Endothelial cell of umbilical vein (primary cell): ENCODE measurements at places on chromosomes 3 and 15. TPM values are rescaled to one million over a fixed set of nuclear protein-coding genes. Genes with fewer than 3 reads are reported as not detected.

DNA sequence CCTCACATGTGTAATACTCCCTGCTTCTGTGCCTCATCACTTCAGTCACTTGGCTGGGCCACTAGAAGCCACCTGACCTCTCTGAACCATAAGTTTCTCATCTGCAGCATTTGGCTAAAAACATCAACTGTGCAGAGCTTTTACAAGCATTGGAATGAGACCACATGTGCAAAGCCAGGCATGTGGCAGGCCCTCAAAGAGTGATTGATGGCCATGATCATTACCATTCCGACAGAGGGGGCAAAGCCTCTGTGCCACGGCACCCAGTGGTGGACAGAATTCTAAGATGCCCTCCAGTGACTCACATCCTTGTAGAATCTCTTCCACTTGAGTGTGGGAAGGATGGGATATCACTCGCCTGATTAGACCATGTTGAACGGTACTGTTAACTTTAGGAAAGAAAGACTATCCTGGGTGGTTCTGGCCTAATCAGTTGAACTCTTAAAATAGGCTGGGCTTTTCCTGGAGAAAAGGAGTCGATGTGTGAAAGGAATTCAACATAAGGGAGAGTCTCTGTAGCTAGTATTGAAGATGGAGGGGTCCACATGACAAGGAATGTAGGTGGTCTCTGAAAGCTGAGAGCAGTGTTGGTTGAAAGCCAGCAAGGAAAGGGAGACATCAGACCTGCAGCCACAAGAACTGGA lies 13.5 kb downstream of the CDCP1 start:
- DNase-seq, result no peak

MKRN3 gene
- total RNA-seq, result 0.18 TPM in 2 replicates

DNA sequence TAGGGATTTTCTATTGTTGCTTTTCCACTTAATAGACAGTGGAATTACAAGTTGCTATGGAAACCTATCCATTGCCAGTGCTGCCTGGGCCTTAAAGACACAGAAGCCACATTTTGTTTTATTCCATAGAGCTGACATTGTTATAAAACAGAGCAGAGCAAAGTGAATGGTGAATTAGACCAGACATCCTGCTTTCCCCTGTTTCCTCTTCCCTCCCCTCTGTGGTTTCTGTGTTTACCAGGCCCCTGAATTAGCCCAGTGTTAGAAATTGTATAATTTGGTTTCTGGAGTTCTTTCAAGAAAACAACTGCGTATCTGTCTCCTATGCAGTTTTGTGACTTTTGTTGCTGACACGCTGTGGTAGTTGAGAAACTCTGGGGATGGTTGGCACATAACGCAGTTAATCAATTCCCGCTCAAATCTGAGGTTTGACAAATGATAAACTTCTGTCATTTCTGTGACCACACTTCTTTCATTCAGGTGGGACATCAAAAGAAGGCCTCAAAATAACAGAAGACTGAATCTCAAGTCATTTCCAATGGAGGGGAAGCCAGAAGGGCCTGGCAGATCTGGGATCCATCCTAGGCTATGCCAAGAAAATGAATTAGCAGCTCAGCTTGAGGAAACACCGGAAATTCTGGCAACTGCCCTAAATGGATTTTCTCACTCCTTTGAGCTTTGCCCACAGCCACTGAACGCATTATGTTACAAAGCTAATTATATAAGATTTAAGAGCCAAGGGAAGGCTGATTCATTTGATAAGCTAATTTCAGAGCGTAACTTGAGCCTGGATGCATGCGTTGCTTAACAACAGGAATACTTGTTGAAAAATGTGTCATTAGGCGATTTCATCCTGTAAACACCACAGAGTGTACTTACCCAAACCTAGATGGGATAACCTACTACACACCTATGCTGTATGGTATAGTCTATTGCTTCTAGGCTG lies 46.9 kb downstream of the NR1D2 start:
- DNase-seq, result peak; percentile 98

- DNase-seq, result peak; percentile 50
Measured at GRCh38 chr15:65286069-65286703, 497 bp downstream of the PARP16 start.

DNA sequence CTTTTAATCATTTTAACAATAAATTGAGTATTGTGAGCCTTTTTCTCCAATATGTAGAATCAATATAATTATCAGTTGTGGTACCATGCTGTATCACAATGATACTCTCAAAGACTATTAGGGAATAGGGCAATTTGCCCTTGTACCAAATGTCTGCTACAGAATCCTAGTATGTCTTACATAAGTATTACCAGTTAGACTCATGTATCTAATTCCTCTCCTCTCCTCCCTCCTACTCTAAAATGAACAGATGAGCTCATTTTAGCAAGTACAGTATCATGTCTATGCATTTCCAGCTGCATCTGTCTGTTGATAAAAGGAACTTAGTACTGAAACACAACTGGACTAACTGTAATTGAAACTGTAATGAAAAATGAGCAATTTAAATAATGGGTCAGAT lies 124.3 kb upstream of the ATP11B start:
- no peak for DNase-seq

KNL1 gene
- total RNA-seq, result 31.8 and 33.8 TPM in 2 replicates

GRCh38 chr3:42651248-42652091 lies 2.0 kb upstream of the ZBTB47 start:
- DNase-seq, result no peak

DNA sequence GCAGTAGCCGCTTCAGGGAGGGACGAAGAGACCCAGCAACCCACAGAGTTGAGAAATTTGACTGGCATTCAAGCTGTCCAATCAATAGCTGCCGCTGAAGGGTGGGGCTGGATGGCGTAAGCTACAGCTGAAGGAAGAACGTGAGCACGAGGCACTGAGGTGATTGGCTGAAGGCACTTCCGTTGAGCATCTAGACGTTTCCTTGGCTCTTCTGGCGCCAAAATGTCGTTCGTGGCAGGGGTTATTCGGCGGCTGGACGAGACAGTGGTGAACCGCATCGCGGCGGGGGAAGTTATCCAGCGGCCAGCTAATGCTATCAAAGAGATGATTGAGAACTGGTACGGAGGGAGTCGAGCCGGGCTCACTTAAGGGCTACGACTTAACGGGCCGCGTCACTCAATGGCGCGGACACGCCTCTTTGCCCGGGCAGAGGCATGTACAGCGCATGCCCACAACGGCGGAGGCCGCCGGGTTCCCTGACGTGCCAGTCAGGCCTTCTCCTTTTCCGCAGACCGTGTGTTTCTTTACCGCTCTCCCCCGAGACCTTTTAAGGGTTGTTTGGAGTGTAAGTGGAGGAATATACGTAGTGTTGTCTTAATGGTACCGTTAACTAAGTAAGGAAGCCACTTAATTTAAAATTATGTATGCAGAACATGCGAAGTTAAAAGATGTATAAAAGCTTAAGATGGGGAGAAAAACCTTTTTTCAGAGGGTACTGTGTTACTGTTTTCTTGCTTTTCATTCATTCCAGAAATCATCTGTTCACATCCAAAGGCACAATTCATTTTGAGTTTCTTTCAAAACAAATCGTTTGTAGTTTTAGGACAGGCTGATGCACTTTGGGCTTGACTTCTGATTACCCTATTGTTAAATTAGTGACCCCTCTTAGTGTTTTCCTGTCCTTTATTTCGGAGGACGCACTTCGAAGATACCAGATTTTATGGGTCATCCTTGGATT lies at the start of gene MLH1:
Gene MLH1 (plus strand): TSS at position 193 of the 958 bp plus-strand sequence. CDS start 30 bp downstream, at position 223.
- DNase-seq, result peak; percentile 100

PLCL2 gene
- total RNA-seq, result 9.6 and 10.7 TPM in 2 replicates

CPNE9 gene
- not detected in 2 replicates for total RNA-seq

- peak; percentile 30 for DNase-seq
Measured at GRCh38 chr15:25416693-25417092, 22.1 kb downstream of the UBE3A start.

DLL4 gene
- total RNA-seq, result 55.2 and 75.8 TPM in 2 replicates

RYR3 gene
- not detected in 2 replicates for total RNA-seq

DNA sequence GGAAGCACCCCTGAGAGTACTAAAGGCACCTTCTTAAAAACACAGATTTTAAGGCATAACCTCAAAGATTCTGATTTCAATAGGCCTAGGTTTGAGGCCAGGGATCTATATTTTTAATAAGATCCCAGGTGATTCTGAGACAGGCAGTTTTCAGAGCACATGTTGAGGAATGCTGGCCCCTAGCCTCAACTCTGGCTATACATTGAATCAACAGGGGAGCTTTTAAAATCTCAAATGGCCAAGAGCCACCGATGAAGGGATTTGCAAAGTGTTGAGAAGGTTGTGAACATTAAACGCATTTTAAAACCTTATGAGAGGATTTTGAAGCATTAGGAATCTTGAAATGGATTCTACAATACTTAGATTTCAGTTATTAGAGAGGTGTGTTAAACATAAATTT lies 268.8 kb upstream of the ARHGEF26 start:
- no peak for DNase-seq

AGBL1 gene
- total RNA-seq, result not detected in 2 replicates

DNA sequence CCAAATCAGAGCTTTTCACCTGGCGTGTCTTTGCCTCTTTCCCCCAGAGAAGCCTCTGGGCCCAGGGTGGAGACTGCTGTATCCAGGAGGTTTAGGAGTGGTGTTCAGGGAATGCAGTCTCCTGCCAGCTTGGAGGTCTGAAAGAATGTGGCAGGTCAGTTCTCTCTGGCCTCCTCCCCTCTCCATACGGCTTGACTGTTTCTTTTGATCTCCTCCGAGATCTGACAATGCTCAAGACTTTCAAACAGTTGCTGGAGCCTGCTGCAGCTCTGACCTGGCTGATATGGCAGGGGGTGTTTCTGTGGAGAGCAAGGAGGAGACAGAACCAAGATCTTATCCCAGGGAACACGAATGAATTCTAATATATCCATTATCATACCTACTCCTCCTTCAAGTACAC lies 24.7 kb upstream of the TM4SF4 start:
- DNase-seq, result no peak

- no peak for DNase-seq
Measured at GRCh38 chr3:55742022-55742831, 255.1 kb upstream of the WNT5A start.

GRCh38 chr3:147816752-147817151 lies 407.6 kb downstream of the ZIC1 start:
- DNase-seq, result peak; percentile 91

DNA sequence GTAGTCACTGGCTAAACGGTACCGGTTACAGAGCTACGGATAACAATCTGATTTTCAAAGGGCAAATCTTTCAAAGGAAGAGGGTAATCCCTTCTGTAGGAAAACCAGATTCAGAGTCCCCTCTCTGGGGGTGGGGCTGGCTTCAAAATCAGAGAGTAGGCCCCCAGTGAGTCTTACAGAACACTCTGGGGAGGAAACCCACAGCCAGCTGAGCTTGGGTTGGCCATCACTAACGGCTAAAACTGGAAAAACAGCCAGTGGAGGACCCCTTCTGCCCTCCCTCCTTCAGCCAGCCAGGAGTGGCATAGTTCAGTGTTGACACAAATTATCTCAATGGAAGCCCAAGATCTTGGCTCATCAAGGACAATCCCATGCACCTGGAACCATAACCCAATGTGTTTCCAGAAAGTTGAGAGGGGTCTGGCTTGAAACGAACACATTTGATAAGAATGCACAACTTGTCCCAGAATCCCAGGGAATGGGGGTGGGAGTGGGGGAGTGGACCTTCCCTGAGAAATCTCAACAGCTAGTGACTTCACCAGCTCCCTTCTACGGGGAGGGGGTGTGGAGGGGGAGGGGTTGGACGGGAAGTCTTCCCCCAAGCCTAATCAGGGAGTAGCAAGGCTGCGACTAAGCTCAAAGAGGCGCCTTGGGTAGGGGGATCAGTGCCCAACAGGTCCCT lies 1.0 kb downstream of the RASL12 start:
- DNase-seq, result no peak

ADAMTS17 gene
- total RNA-seq, result not detected in 2 replicates

GRCh38 chr15:88657326-88658069 lies 18.7 kb downstream of the ISG20 start:
- peak; percentile 43 for DNase-seq

DNA sequence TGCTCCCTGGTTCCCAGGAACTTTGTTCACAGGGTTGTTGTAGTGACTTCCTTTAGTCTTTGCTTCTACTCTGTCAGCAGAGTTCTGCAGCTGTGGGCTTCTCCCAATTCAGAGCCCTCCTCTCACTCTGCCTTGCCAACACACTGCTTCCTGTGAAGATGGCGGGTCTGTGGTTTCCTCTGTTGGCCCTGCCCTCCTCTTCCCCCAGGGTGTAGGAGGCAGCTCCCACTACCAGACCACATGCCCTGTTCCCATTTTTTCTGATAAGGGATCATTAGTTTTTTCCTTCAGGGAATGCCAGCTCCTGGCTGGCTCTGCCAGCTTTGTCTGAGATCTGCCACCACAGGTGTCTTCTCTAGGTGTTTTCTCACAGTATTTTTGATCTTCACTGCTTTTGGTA lies 12.7 kb downstream of the SPSB4 start:
- DNase-seq, result no peak

DNA sequence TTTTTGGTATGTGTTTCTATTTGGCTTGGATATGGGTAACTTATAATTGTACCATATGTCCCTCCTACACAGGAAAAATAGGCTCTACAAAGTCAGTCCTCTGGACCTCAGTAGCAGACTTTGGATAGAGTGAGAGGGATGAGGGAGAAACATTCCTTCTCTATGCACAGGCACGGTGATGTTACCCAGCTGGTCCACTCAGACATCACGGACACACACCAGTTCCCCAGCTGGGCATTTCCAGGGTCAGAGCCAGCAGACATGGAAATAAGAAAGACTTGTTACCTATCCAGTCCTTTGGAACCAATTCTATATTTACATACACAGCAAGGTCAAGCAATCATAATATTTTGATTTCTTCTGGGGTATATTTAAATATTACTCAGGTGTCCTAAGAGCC lies 433.1 kb upstream of the KCNMB2 start:
- no peak for DNase-seq

DNA sequence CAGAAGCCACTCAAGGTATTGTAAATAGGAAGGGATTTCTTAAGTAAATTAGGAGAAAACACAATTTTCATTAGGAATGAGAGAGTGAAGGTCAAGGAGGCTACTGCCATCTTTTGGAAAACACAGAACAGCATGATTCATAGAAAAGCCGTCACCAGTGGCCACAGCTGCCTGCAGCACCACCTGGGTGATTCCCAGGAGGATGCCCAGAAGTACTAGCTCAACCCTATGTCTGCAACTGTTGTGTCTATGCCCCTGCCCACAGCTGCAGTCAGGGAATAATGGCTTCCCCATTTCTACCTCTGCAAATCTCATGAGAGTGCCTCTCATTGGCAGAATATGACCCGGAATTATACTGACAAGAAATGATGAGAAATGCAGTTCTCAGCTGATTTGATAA lies 300.0 kb downstream of the IGSF11 start:
- no peak for DNase-seq

- DNase-seq, result no peak
Measured at GRCh38 chr3:32667072-32667582, 17.9 kb upstream of the CNOT10 start.

- no peak for DNase-seq
Measured at GRCh38 chr15:81478354-81478753, 104.3 kb upstream of the TMC3 start.

DNA sequence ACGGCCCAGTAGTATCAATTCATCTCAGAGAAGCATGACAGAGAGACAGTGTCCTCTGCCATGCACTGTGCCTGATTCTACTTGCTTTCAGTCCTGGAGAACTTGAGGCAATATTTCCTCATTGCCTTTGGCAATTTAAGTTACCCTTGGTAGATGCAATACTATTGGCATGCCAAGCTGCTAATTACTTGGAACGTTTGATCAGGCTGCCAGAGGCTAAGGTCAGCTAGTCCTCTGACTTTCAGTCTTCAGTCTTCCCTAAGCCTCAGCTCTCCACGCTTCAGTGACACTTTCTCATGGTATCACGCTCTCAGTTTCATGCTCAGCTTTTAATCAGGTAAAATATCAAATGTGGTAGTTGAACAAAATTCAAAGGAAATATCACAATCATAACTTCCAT lies 13.1 kb upstream of the OSBPL11 start:
- DNase-seq, result no peak

CKMT1A gene
- total RNA-seq, result not detected in 2 replicates
